Foreskin keratinocyte (primary cell): ENCODE measurements at places on chromosomes 12 and 14. TPM values are rescaled to one million over a fixed set of nuclear protein-coding genes. Genes with fewer than 3 reads are reported as not detected.

OR6C2 gene
- polyA plus RNA-seq, result not detected in 2 replicates

STYK1 gene
- 1.2 and 1.3 TPM in 2 replicates for polyA plus RNA-seq

MSI1 gene
- polyA plus RNA-seq, result not detected in 2 replicates

DAO gene
- polyA plus RNA-seq, result not detected in 2 replicates

AJUBA gene
- polyA plus RNA-seq, result 93.6 and 105 TPM in 2 replicates

CDCA3 gene
- 39.9 and 57.6 TPM in 2 replicates for polyA plus RNA-seq

NRL gene
- polyA plus RNA-seq, result 0.46 and 0.50 TPM in 2 replicates

ENDOU gene
- 0.14 and 0.21 TPM in 2 replicates for polyA plus RNA-seq

NELL2 gene
- not detected in 2 replicates for polyA plus RNA-seq
